Activated CD4-positive, alpha-beta T cell treated with anti-CD3 and anti-CD28 coated beads, Interleukin-2, amount 50 U/mL, for 16 hours (primary cell): ENCODE measurements at places on chromosomes 6 and 20.

- no peak for DNase-seq
These were observed 88.4 kb downstream of the ASXL1 start for GRCh38 chr20:32446301-32447100.

- no peak for DNase-seq
These were observed 548.4 kb upstream of the JARID2 start for GRCh38 chr6:14697427-14697826.

- DNase-seq = no peak
These were observed 186.1 kb downstream of the JARID2 start for GRCh38 chr6:15431762-15432483.

GRCh38 chr6:44428682-44429081 lies 41.2 kb downstream of the CDC5L start:
- DNase-seq = no peak

DNA sequence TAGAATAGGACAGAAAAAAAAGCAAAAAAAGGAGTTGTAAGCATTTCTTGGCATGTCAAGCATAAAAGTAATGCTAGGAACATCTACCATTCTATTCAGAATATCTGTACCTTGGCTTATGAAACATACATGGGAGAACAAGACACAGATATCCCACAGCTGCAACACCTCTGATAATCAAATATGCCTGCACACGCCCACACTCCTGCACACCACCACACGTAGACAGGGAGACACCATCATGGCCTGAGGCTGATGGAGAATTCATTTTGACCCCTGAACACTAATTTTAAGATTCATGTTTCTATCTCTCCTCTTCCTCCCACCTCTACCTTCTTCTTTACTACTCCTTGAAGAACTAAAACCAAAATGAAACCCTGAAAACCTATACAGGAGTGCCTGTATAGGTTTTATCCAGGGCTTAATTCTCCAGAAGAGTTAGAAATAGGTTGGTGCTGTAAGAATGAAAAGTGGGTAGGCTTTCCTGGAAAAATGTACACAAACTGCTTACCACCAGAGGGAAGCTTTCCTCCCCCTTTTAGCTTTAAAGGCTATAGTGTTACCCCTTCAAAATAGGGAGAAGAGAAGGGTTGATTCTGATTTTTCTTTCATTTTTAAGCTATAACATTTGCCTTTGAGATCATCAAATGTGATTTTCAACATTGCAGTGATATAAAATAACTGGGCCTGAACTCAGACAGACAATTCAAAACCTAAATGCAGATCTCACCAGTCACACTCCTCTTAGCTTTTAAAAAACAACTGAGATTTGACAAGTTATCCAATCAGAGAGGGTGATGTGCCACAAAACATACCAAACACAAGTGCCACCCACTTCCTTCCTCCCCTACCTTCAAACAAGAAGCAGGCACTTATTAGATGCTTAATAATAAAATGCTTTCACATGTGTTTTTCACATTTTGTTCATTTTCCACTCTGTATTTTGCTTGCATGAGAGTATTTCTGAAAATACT lies 57.9 kb downstream of the ELOVL5 start:
- DNase-seq = no peak

GRCh38 chr20:18404172-18404571 lies 62.7 kb downstream of the DZANK1 start:
- no peak for DNase-seq

GRCh38 chr6:157196391-157196790 lies 126.9 kb downstream of the TMEM242 start:
- no peak for DNase-seq
